8988T (cell line): ENCODE measurements at places on chromosomes 1 and 21.

GRCh38 chr1:205371871-205372660, 15.3 kb upstream of the KLHDC8A start:
- no peak for DNase-seq

DNA sequence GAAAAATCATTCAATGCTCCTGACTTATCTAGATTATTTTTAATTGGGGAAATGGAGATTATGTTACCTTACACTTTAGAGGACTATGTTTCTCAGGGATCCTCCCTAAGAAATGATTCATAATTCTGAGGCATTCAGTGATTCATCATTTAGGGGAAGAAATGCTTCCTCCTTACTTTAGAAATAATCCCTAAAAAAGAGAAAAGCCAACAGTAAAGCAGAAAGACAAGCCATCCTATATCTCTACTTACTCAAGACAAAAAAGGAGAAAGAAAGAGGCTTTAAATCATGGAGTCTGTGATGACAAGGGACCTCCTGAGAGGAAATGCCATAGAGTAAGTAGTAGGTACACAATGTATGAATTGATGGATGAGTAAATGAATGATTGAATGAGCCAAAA, 137.0 kb downstream of the BRINP2 start:
- no peak for DNase-seq

DNA sequence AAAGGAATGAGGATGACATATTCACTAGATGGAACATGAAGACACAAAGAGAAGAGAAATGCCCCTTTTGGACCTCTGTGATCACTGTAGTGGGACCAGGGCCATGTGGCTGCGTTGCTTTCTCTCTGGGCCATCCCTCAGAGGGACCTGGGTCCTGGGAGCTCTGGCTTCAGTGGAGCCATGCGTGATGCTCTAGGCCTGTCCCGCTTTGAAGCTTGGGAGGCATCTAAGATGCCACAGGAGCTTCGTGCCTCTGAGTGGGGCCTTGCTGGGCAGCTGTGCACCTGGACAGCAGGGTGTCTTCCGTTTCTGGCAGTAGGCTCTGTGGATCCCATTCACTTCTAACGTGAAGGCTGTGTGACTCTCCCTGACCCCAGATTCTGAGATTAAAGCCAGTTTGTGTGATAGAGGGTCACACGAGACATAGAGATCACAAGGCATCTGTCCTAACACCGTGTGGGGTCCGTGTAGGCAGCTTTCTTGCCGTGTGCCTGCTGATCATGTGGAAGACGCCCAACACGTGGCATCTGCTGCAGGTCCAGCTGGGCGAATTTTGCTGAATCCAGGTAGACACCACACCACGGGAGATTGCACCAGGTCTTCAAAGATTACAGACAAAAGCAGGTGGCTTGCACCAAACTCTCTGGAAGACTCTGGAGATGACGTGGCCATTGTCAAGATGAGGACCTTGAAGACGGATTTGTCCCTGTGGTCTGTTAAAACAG, 17.2 kb upstream of the PRSS38 start:
- no peak for DNase-seq

DNA sequence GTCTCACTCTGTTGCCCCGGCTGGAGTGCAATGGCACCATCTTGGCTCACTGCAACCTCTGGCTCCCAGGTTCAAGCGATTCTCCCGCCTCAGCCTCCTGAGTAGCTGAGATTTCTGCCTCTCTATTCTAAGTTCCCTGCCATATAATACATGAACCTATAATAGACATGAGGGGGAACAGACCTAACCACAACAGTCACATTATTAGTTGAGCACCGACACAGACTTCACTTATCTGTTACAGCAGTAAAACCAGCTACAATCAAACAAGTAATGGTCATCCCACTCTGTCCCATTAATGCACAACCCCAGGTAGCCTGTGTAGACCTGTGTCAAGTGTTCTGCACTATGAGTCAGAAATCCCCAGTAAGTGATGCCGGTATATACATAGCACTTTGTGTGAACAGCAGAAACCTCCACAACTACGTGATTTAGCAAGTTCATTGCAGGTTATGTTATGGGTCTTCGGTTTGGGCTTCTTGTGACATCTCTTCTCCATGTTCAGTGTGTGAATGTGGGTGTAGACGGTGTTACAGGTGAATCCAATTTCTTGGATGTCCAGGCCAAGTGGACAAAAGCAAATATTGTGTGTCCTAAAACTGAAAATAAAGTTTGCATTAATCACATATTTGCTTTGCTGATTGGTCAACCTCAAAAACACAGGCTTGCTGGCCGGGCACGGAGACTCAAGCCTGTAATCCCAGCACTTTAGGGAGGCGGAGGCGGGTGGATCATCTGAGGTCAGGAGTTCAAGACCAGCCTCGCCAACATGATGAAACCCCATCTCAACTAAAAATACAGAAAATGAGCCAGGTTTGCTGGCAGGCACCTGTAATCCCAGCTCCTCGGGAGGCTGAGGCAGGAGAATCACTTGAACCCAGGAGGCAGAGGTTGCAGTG, 3.6 kb downstream of the MMACHC start:
- no peak for DNase-seq

- peak; percentile 33 for DNase-seq
Observed at GRCh38 chr1:183318433-183318832, 99.7 kb downstream of the NMNAT2 start.
